AG04449 (cell line): ENCODE measurements at places on chromosomes 5 and 9.
A peak's percentile ranks its signal among the peaks of the same experiment; 100 is the strongest.

GRCh38 chr5:66538126-66538525 is 58.1 kb upstream of the MAST4 start:
- no peak for DNase-seq

DNA sequence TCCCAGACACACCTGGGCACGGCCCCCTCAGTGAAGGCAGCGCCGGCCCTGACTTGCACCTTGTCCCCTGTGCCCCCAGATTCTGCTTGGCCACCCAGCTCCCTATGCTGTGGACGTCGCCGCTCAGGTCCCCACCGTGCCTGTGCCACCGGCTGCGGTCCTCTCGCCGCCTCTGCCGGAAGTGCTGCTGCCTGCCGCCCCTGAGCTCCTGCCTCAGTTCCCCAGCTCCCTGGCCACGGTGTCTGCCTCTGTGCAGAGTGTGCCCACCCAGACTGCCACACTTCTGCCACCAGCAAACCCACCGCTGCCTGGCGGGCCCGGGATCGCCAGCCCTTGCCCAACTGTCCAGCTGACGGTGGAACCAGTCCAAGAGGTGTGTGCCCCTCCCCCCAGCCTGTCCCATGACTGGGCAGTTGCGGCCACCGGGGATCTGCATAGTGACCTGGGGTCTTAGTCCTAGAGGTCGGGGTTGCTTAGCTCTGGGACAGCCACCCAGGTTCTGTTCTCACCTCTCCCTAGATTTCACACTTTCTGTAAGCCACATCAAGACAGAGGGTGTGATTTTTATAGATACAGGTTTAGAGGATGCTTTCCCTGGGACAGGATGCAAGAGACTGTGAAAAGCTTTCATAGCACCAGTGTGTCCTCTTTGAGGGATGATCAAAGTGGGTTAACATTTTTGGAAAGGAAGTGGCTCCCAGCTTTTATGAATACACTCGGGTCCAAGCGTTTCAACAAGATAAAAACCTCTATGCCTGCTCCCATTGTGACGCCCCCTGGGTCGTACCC is 78.0 kb downstream of the WNK2 start:
- no peak for DNase-seq

DNA sequence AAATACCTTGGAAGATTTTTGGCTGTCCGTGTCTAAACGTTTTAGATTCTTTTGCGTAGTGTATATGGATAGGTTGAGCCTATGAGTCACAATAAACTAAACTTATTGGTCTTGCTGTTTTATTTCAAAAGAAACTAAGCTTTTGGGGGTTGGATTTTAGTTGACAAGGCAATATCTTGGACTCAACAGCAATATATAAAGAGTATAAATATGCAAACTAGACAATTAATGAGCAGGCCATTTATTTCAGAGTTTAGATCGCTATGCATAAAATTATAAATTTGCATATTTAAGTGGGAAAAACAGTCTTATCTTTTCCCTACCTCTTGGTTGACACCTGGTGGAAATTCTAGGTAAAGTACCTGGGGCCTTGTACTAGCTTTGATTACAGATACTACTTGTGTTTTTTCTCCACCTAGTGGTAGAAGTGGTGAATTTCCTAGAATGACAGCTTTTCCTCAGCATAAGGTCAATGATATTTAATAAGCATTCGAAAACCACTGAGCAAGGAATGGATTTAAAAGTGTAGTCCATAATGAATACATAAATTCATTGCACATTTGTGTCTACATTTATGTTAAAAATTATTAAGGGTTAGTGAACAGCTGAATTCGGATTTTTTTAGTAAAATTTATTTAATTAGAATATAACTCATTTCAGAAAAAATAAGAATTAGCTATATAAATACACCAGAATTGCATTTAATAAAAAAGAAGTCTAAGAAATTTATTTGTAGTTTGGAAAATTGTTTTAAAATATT is 1.7 kb upstream of the ARRDC3 start:
- peak; percentile 59 for DNase-seq

DNA sequence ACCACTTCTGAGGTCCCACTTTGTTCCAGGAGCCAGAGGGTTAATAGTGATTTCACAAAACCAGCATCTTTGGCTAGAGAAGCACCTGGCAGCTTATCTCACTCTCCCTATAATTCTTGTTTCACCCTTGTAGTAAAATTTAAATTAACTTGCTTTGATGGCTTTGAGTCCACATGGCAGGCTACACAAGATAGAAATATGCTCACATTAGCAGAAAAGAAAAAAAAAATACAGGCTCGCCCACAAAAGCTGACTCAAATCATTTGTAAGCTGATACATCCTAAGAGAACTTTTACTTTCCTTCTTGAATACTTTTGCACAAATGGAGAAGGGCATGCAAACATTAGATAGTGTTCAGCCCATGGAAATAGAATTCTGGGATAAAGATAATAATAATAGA is 36.2 kb downstream of the TNFSF15 start:
- no peak for DNase-seq

GRCh38 chr9:34783951-34784487 is 74.1 kb upstream of the CCL21 start:
- DNase-seq, result no peak

GRCh38 chr9:86494644-86495111 is 140.5 kb upstream of the TUT7 start:
- DNase-seq, result peak; percentile 62

DNA sequence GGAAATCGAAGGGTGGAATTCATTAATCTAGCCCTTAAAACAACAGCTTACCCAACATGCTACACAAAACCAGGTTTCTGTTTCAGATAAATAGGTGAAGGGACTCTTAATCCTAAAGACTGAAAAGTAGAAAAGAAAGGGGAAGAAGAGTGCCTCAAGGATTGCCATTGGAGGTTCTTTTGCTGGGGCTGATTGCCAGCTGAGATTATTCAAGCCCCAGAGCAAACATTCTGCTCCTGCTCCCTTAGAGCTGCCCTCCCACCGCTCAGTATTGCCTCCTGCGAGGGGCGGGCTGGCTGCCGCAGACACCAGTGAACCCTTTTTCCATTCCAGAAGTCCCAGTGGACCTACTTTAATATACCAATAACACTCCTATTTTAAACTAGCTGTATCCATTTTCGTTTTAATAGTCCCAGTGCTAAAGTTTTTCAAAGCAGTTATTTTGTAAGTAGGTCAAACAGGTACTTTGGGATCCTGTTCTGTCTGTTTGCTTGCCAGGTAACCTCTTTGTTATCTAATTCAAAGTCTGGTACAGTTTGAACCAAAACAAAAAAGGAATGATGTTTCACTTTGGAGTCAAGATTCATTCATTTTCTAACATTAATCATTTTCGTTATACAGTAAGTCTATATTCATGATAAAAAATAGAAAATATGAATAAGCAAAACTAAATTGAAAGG is 38.6 kb downstream of the HMGCS1 start:
- DNase-seq, result no peak
